Activated CD8-positive, alpha-beta T cell treated with anti-CD3 and anti-CD28 coated beads, Interleukin-2, amount 10 ng/mL, durations not matched to agents 7 days and 5 days (primary cell): ENCODE measurements at places on chromosomes 6 and 20. TPM values are rescaled to one million over a fixed set of nuclear protein-coding genes. Genes with fewer than 3 reads are reported as not detected.

Gene ZNF334
- total RNA-seq = 1.1 TPM

Gene LPA
- not detected for total RNA-seq

DNA sequence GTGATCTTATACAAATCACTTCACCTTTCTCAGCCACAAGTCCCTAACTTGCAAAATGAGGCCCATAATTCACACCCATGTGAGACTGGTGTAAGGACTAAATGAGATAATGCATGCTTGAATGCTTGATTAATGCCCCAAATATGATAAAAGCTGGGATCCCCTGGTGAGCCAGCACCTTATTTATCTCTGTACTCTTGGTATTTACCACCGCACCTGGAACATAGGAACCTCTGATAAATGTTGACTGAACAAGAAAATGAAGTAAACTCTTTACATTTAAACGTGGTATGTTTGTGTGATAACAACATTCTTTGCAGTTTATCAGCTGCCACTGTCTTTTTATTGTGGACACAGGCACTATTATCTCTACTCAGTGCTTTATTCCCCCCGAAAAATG is 2.5 kb upstream of the APOBEC2 start:
- DNase-seq = no peak

GRCh38 chr6:33578588-33579011 is 1.5 kb downstream of the BAK1 start:
- peak; percentile 78 for DNase-seq

DNA sequence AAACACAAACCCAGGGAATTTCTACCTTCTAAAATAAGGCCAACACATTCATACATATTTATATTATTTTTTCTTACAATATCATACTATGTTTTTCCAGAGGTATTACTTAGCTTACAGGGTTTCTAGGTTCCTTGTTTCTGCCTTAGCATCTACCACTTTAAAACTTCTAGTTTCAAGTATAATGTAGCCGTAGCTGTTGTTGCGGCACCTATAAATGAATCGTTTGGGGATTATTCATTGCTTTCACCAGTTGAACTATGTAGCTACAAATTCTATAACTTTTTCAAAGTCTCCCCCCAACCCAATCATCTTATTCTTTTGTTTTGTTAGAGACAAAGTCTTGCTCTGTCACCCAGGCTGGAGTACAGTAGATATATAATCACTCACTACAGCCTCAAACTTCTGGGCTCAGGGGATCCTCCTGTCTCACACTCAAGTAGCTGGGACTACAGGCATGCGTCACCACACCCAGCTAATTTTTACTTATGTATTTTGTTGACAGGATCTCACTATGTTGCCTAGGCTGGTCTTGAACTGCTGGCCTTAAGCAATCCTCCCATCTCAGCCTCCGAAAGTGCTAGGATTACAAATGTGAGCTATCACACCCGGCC is 43.9 kb downstream of the TNFAIP3 start:
- no peak for DNase-seq

DNA sequence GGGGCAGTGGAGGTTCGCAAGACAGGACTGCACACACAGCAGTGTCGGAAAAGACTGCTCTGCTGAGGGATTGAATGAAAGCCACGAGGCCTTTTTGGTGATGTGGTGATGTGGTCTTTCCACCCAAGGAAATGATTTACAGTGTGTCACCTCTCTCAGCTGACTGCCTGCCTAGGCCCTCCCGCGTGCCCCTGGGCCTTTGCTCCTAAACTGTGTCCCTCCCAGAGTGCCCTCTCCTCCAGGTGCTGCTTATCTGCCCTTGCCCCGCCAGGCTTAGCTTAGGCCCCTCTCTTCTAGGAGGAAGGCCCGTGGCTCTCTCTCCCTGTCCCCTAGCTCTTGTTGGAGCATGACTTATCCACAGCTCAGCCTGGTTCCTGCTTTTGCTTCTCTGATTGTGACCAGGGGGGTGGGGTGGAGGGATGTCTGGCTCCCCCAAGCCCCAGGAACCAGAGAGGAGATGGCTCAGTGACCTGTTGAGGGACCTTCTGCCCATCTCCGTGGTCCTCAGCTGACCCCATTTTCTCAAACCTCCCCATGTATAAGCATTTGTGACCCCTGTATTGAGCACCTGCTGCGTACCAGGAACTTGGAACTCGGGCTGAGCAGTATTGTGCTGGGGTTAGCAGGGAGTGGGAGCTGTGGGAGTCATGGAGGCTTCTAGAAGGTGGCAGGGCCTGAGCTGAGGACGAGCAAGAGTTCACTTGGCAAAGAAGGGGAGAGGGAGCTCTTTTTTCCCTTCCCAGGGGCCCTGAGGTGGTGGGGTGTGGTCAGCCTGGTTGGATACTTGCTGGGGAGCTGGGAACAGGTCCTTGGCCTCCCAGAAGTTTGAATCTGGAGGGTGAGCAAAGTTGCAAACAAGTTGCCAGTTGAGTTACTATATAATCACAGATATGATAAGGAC is 2.2 kb downstream of the SRC start:
- DNase-seq = no peak

- no peak for DNase-seq
Observed at GRCh38 chr6:125942672-125943527, 13.7 kb upstream of the HINT3 start.

DNA sequence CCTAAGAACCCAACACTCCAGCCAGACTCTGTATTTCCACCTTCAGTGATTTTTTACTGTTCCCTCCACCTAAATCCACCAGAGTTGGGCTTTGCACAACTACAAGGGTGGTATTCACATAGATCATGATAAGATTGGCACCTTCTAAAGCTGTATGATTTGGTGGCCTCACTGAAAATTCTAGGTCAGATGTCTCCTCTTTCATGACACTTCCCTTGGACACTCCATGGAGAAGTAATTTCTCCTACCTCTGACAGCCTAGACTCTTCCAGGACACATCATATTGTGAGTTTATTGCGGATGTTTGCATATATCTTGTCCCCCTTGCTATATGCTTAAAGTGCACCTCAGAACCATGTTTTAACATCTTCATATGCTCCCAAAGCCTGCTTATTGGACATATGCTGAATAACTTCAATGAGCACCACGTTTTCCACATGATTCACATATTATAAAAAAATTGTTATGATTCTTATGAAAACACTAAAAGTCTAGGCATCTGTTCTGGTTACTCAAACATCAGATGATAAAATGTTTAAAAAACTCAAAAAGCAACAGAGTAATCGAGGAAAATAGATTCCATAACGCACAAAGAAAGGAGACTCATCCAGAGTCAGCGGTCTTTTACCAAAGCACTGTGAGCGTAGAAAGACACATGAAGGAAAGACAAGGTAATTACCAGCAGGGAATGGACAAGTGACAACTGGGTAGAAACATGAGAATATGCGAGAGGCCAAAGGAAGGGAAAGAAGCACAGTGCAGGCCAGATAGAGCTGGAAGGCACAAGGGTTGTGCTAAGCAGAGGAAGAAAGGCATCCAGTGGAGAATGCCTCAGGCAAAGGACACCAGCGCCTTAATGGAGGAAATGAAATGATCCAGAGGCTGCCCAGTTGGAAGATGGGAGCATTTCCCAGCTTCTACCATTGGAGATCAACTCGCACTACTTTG is 46.5 kb downstream of the KIF16B start:
- DNase-seq = no peak

Gene TP53TG5
- 0.16 TPM for total RNA-seq

- DNase-seq = no peak
Observed at GRCh38 chr20:40197691-40198090, 491.3 kb downstream of the MAFB start.

Gene TBC1D20
- total RNA-seq = 30.1 TPM

DNA sequence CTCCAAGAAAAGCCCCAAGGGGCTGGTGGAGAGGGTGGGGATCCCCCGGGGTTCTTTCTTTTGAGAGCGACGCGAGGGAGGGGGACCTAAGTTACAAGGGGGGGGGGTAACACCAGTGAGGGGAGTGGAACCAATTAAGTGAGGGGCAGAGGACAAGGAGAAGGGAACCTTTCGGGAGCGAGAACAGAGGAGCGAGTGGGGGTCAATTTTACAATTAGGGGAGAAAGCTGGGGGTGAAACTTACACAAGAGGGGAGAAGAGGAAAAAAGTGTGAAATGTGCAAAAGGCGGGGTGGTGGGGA is 548 bp downstream of the SALL4 start:
- DNase-seq = no peak

GRCh38 chr6:164022632-164023031 is 608.1 kb downstream of the QKI start:
- DNase-seq = no peak

DNA sequence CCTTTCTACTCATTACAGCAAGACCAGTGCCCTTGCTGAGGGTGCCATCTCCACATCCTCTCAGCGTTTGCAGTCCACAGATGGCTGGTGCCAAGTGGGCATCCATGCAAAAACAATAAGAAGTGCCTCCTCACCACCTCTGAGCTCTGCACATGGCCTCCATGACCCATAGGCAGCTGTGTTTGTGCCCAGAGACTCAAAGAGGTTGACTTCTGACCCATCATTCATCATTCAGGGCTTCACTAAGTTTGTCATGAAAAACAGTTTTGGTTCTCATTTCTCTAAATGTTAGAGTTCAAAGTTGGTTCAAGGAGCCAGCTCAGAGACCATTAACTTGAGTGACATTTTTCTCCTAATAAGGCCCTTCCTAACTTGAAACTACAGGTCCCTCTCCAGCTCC is 512.6 kb upstream of the MAP3K7 start:
- DNase-seq = no peak

DNA sequence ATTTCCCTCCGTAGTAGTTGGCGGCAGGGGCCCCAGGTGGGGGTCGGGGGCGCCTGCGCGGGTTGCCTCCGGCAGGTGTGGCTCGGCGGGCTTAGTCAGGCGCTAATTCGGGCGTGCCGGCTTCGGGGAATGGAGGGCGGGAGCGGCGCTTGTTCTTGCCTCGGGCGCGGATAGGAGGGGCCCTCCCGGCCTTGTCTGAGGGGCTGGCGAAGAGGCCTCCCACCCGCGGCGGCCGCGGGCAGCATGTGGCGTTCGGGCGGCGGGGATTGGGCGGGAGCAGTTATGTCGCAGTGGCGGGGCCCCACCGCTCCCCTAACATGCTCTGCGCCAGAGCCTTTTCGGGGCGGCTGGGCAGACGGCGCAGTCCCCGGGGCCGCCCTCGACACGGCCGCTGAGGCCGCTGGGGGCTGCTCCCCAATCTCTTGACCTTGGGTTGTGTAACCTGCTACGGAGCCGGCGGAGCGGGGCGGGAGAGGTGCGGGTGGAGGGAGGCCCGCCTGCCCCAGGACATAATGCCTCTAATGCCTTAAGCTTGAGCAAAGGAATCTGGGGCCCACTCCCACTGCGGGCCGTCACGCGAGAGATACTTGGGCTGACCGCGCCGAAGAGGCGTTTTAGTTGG is 1.1 kb downstream of the AMD1 start:
- peak; percentile 69 for DNase-seq

Gene IMPG1
- total RNA-seq = not detected

- no peak for DNase-seq
Observed at GRCh38 chr6:156617376-156617775, 159.8 kb upstream of the ARID1B start.

DNA sequence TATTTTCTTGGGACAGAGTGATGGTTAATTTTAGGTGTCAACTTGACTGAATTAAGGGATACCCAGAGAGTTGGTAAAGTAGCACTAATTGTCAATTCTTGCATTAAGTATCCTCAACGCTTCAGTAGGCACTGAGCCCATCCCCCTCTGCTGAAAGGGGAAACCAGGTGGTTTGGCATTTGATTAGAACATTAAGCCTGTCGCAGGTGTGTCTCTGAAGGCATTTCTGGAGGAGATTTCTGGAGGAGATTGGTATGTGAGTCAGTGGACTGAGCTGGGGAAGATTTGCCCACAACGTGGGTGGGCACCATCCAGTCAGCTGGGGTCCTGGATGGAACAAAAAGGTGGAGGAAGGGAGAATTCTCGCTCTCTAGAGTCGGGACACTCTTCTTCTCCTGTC is 119.8 kb downstream of the RFX6 start:
- no peak for DNase-seq

DNA sequence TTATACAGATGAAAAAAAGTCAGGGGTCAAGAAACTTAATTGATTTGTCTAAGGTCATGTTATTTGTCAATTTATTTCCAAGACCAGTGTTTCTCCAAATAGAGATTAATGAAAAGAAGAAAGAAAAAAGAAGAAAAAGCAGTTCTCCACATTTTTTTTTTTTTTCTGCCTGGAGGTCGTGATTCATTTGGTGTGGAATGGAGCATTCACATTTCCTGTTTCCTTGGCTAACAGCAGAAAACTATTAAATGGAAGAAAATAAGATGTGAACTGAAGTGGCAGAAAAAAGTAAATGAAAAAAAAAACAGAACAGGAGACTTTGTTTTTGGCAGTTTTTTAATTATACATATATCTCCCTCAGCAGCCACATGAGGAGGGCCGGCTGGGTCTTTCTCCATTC is 470.8 kb upstream of the ZNF337 start:
- DNase-seq = no peak

- DNase-seq = no peak
Observed at GRCh38 chr6:149093643-149094042, 223.9 kb upstream of the TAB2 start.

Gene PTCRA
- not detected for total RNA-seq

- no peak for DNase-seq
Observed at GRCh38 chr6:170089963-170090362, 200.9 kb downstream of the DLL1 start.

DNA sequence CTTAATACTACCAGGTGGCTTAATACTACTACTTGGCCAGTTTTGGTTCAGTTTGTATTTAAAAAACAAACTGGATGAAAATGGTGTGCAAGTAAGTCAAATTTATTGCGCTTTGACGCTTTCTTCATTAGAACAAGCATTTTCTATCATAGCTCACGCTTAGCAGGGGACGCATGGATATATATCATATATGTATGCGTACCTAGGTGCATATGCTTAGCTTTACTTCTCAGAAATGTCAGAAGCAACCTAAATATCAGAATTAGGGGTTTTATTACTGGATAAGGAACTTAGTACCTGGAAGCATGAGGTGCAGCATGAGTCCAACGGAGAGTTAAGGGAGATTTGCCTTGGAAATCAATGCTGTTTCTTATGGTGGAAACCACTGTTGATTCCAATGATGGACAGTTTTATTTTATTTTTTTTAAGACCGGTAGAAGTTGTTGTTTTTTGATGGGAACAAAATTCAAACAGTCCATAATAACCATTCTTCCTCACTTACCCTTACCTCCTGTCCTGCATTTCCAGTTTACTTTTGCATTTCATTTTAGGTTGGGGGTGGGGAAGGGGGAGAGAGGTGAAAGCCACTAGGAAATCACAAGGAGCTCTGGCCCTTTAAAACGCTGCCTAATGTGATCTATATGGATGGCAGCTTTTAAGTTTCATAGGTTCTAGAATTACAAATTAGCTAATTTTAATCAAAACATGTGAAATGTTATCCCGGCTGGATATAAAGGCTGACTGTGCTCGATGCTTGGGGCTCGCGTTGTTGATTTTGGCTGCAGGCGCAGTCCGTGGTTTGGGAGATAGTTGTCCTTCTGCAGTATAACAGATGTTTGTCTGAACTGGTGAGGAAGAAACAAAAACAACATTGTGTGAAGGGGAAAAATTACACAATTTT is 2.1 kb downstream of the SOBP start:
- DNase-seq = no peak

- no peak for DNase-seq
Observed at GRCh38 chr20:41165001-41165882, 27.9 kb downstream of the PLCG1 start.

Gene SMAP1
- total RNA-seq = 36.3 TPM

Gene ECT2L
- total RNA-seq = not detected

- DNase-seq = no peak
Observed at GRCh38 chr6:89583559-89583958, 55.0 kb downstream of the LYRM2 start.

Gene ATP6V1G2
- total RNA-seq = 2.5 TPM

GRCh38 chr6:112639391-112639831 is 292.3 kb downstream of the RFPL4B start:
- no peak for DNase-seq
